ENCODE measurements at places on chromosomes 7 and 10. TPM values are rescaled to one million over a fixed set of nuclear protein-coding genes. Genes with fewer than 3 reads are reported as not detected.
A peak's percentile ranks its signal among the peaks of the same experiment; 100 is the strongest.

DNA sequence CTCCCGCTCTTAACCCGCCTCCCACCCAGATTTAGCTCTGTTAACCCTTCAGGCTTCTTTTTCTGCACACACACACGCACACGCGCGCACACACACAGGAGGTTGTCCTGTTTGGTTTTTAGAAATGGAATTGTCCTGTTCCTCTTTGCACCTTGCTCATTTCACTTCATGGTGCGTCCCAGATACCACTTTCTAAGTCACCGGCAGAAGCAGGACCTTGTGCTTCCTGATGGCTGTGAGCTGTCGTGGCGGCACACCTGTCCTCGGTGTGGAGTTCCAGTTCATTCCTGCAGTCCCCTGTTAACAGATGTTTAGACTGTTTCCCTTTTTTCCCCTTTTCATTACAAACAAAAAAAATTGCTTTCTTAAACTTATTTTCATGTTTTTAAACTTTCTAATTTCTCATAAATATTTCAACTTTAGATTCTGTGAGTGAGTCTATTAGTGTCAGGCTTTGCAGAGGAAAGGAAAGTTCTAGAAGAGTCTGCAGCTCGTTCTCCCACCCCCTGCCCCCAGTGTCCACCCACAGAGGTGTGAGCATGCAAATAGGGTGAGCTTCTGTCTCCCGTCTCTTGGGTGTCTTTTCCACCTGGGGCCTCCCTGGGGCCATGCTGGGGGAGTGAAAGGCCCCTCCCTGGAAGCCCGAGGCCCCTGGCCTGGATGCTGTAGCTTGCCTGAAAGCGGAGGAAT, 85.5 kb downstream of the LHPP start:
- H3K27ac ChIP-seq: no peak overlapping the region
- H3K4me1 ChIP-seq: peaks cover 11% of the 10 kb centered on the region
- H3K36me3 ChIP-seq: no peaks in the 10 kb centered on the region
- no peak for DNase-seq
- H3K4me3 ChIP-seq: no peak overlapping the region

- no peaks in the 10 kb centered on the region for H3K36me3 ChIP-seq
- H3K27ac ChIP-seq: no peak overlapping the region
- H3K4me3 ChIP-seq: no peak overlapping the region
- no peak for DNase-seq
- H3K27me3 ChIP-seq: no peaks in the 10 kb centered on the region
Measured at GRCh38 chr7:77606562-77606961, 69.5 kb downstream of the PTPN12 start.

GRCh38 chr10:117619223-117619622, 76.7 kb downstream of the EMX2 start:
- H3K27me3 ChIP-seq: no peaks in the 10 kb centered on the region
- H3K36me3 ChIP-seq: no peaks in the 10 kb centered on the region
- no peak overlapping the region for H3K27ac ChIP-seq
- no peak overlapping the region for H3K4me3 ChIP-seq
- DNase-seq: no peak

DNA sequence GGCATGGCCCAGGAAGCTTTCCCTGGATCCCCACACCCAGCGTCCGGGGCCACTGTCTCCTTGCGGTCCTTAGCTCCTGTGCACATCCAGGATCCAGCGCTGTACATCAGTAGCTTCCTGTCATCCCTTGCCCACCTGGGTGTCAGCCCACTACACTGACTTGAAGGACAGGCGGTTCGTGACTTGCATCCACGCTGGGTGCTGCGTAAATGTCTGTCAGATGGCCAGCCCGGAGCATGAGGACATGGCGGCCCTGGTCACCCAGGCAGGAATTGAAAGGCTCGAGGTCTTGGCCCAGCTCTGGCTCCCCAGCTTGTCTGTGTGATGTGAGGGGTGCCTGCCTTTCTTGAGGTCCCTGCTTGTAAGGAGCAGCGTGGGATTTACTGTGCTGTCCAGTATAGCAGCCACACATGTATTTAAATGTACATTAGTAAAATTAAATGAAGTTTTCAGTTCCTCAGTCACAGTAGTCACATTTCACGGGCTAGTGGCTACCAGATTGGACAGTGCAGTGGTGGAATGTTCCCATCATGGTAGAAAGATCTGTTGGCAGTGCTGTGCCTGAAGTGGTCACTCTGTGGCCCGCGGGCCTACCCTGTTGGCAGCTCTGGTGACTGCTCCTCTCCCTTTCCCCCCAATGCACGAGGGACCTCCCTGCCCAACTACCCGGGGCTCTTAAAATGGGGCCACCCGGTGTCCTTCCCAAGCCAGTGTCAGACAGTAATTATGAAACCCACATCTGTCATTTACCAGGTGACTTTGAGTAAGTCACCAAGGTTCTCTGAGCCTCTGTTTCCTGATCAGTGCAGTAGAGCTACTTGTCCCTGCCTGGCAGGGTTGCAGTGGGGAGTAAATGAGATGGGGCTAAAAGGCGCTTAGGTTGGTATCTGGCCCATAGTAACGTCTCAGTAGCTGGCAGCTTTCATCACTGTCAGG, 97.8 kb upstream of the PPIF start:
- no peak for DNase-seq
- H3K27ac ChIP-seq: no peak overlapping the region
- H3K4me3 ChIP-seq: no peak overlapping the region
- H3K27me3 ChIP-seq: no peaks in the 10 kb centered on the region
- peaks cover 63% of the 10 kb centered on the region for H3K4me1 ChIP-seq

- no peaks in the 10 kb centered on the region for H3K36me3 ChIP-seq
- peaks cover 11% of the 10 kb centered on the region for H3K4me1 ChIP-seq
- H3K27ac ChIP-seq: no peak overlapping the region
- DNase-seq: no peak
- no peaks in the 10 kb centered on the region for H3K27me3 ChIP-seq
- H3K4me3 ChIP-seq: no peak overlapping the region
Measured at GRCh38 chr7:82674268-82674667, 230.7 kb upstream of the CACNA2D1 start.

DNA sequence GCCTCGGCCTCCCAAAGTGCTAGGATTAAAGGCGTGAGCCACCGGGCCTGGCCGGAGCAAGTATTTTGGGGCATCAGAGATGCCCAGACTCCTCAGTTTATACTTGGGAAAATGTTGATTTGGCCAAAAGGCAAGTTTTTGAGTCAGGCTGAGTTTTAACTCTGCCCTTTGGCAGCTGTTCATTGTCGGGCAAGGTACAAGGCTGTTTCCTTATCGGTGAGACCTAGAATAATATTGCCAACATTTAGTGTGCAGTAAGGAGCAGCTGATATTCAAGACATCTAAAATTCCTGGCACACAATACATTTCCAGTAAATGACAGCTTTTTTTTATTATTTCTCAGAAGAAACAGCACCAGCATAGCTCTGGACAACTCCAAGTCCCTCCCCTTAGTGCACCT, 147.6 kb upstream of the C7orf33 start:
- no peaks in the 10 kb centered on the region for H3K36me3 ChIP-seq
- H3K27ac ChIP-seq: no peak overlapping the region
- no peak overlapping the region for H3K4me3 ChIP-seq
- H3K4me1 ChIP-seq: no peaks in the 10 kb centered on the region
- no peak for DNase-seq

- H3K27ac ChIP-seq: no peak overlapping the region
- H3K4me3 ChIP-seq: no peak overlapping the region
- no peaks in the 10 kb centered on the region for H3K36me3 ChIP-seq
- DNase-seq: no peak
- no peaks in the 10 kb centered on the region for H3K4me1 ChIP-seq
Measured at GRCh38 chr7:94698275-94698674, 42.3 kb upstream of the SGCE start.

PDCD11 gene
- 45.0 TPM for total RNA-seq

DNA sequence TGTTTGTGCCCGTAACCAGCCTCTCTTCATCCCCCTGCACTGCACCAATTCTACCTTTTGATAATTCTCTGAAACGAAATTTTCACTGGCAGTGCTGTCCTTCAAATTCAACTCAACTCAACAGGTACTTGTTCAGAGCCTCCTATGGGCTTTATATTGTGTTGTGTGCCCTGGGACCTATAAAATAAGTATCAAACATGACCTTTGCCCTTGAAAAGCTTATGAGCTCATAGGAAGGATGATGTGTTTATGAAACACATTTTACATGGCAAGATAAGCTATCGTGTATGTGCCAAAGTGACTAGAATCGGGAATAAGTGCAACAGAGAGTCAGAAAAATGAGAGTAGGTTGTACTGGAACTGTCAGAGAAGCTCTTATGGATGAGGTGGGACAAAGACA, 923.5 kb downstream of the LRMDA start:
- no peaks in the 10 kb centered on the region for H3K27me3 ChIP-seq
- no peak overlapping the region for H3K4me3 ChIP-seq
- H3K27ac ChIP-seq: no peak overlapping the region
- no peaks in the 10 kb centered on the region for H3K36me3 ChIP-seq
- no peak for DNase-seq

DNA sequence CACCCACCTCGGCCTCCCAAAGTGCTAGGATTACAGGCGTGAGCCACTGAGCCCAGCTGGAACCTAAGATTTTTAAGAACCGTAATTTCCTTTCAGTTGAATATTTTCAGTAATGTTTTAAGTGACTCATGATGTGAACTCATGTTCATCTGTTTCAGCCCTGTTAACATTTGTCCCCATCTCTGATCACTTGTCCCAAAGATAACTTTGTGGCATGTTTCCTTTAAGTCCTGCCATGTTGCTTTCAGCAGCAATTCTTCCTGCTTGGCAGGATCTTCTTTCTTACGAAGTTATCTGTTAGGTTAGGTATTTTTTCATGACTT, 19.3 kb downstream of the ZRANB1 start:
- no peaks in the 10 kb centered on the region for H3K27me3 ChIP-seq
- no peak for DNase-seq
- peaks cover 4% of the 10 kb centered on the region for H3K4me1 ChIP-seq
- no peaks in the 10 kb centered on the region for H3K36me3 ChIP-seq
- no peak overlapping the region for H3K4me3 ChIP-seq
- no peak overlapping the region for H3K27ac ChIP-seq

GRCh38 chr7:96310110-96310509, 11.8 kb downstream of the SLC25A13 start:
- H3K27me3 ChIP-seq: no peaks in the 10 kb centered on the region
- DNase-seq: no peak
- no peak overlapping the region for H3K4me3 ChIP-seq
- H3K27ac ChIP-seq: no peak overlapping the region
- H3K36me3 ChIP-seq: no peaks in the 10 kb centered on the region
- H3K4me1 ChIP-seq: peaks cover 4% of the 10 kb centered on the region

DNA sequence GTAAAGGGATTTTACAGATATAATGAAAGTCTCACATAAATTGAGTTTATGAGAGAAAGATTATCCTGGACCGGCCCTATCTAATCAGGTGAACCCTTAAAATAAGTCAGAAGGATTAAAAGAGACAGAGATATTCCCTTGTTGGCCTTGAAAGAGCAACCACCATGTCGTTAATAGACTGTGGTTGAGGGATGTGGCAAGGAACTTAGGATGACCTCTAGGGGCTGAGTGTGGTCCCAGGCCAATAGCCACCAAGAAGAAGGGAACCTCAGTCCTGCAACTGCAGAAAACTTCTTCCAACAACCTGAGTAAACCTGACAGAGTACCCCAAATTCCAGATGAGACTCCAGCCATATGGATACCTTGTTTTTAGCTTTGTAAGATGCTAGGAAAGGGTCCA, 121.5 kb downstream of the POLR1F start:
- no peaks in the 10 kb centered on the region for H3K27me3 ChIP-seq
- no peaks in the 10 kb centered on the region for H3K36me3 ChIP-seq
- no peaks in the 10 kb centered on the region for H3K4me1 ChIP-seq
- no peak overlapping the region for H3K4me3 ChIP-seq
- DNase-seq: no peak

SP8 gene
- total RNA-seq: not detected

- H3K36me3 ChIP-seq: no peaks in the 10 kb centered on the region
- H3K27ac ChIP-seq: peak overlapping the region; percentile 30
- H3K4me3 ChIP-seq: no peak overlapping the region
- DNase-seq: no peak
- peaks cover 52% of the 10 kb centered on the region for H3K4me1 ChIP-seq
Measured at GRCh38 chr10:69463886-69464285, 12.6 kb downstream of the TSPAN15 start.
